NCI-H2029 treated with DMSO at 0.1 percent for 48 hours (cell line): ENCODE measurements at places on chromosomes 1 and 21.

- DNase-seq: no peak
Observed at GRCh38 chr1:16125088-16125470, 30.8 kb downstream of the EPHA2 start.

DNA sequence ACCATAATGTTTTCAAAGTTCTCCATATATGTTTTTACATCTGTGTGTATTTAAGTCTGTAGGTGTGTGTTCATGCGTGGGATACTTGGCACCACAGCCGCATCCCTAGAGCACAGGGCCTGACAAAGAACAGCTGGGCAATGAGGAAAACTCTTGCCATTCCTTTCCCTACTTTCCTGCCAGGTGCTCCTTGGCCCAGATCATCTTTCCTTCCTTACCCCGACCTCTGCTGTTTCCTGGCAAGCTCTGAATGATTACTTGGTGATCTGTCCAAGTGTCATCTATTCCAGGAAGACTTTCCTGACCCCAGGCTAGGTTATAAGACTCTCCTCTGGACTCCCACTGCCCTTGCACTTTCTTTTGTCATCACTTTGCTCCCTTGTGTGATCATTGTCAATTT, 123.6 kb downstream of the ELAVL4 start:
- no peak for DNase-seq

GRCh38 chr1:182430263-182431068, 19.5 kb upstream of the RGSL1 start:
- no peak for DNase-seq

DNA sequence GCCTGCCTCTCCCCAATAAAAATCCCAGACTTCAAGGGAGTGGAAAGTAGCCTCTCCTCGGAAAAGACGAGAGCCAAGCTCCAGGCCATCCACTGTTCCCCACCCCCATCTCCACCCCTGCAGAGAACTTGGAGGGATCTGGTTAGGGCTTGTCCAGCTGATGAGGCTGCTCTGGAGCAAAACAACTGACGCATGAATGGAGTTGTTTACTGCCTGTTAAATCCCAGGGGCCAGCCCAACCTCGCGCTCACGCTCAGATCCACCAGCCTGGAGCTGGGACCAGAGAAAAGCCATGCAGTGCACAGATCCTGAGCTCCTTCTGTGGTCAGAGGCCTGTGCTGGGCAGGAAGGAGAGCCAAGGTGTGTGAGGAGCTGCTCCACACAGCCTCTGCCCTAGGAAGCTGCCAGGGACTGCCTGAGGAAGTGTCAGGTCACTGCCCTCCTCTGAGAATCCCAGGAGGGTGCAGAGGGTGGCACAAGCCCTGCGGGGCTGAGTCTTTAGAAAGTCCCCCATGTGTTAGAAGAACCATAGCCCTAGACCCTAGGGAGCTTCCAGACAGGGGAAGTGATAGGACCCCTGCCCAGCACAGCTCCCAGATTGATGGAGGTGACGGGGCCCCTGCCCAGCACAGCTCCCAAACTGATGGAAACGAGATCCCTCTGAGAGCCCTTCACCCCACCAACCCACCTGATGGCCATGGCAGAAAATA, 109.0 kb upstream of the IPO9 start:
- no peak for DNase-seq

DNA sequence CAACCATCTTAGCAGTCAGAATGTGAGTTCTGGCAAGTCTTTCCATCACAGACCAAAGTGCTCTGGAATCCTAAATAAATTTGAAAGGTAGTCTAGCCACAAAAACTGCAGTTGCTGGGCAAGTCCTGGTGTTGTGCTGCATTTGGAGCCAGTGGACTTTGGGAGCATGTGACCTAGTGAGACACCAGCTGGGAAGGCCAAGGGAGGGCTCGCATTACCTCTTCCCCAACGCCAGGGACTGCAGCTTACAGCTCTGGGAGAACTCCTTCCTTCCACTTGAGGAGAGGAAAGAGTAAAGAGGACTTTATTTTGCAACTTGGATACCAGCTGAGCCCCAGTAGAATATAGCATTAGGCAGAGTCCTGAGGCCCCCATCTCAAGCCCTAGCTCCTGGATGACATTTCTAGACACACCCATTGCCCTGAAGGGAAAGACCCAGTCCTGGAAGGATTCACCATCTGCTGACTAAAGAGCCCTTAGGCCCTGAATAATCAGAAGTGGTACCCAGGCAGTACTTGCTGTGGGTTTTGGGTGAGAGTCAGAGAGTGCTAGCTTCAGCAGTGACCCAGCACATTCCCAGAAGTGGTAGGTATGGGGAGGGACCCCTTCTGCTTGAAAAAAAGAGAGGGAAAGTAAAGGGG, 190.7 kb downstream of the NUF2 start:
- no peak for DNase-seq

GRCh38 chr1:241475671-241476070, 43.9 kb downstream of the FH start:
- no peak for DNase-seq

GRCh38 chr1:159779403-159779851, 1.3 kb upstream of the DUSP23 start:
- DNase-seq: no peak

DNA sequence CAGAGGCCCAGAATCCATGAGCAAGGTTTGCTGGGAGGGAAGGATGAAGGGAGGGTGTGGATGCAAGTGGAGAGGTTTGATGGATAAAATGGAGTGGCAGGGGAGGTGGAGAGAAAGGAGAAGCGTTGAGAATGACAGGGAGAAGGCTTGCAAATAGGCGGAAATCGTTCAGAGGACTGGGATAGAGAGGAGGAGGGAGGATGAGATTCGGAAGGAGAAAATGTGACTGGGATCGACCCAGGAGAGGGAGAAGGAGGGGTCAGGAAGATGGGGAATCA, 376 bp downstream of the AVPR1B start:
- no peak for DNase-seq

DNA sequence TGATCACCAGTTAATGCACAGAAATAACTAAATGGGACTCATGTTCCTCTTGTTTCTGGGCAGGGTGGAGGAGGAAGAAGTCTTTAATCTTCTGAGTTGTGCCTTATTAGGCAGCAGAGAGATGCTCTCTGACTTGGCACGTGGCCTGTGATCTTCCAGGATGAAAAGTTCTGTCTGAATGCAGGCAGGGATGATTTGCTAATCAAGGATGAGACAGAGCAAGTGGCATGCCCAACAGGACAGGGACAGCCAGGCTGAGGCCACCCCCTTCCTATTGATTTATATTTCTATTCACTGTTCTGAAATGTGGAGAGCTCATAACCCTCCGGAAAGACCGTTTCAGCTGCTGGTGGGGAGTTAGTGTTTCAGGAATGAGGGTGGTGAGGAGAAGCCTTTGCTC, 477.8 kb upstream of the CAMK1G start:
- DNase-seq: no peak

DNA sequence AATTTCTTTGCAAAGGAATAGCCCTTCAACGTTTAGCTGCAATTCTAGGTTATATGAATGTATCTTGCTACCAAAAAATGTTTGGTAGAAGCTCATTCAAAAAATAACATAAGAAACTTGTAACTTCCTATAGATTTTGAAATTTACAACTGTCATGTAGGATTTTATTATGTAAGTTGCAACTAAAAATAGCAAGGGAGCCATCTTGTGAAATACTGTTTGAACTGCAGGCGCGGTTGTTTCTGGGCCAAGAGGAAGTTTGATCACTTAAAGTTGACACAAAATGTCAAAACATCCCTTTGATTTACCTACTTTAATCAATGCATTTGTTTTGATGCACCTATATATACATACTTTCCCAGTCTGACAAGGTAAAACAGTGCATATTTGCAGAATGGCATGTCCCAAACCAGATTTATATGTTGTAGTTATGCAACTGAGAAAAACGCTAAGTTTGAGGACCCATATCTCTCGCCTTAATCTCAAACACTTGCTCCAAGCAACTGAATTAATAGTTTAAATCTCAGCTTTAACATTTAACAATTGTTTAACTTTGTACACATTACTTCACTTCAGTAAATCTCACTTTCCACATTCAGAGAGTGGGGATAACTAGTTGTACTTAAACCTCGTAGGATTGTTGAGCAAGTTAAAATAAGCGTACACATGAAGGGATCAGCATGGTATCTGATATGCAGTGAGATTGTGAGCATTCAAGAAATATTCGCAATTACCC, 63.9 kb downstream of the KCNK2 start:
- DNase-seq: no peak

DNA sequence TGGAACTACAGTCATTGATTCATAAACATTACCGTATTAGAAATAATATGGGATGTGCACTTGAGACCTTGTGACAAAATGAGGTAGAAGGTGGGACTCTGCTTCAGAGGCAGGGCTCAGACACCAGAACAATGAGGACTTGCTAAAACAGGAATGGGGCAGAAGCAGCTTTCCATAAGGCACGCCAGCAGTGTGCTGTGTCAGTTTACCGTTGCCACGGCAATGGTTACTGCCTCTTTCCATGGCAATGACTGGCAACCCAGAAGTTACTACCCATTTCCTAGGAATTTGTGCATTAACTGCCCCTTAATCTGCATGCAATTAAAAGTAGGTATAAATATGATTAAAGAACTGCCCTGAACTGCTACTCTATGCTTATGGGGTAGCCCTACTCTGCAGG, 169.0 kb downstream of the CHRM3 start:
- DNase-seq: no peak

- no peak for DNase-seq
Observed at GRCh38 chr1:93029317-93029716, 49.8 kb upstream of the MTF2 start.

DNA sequence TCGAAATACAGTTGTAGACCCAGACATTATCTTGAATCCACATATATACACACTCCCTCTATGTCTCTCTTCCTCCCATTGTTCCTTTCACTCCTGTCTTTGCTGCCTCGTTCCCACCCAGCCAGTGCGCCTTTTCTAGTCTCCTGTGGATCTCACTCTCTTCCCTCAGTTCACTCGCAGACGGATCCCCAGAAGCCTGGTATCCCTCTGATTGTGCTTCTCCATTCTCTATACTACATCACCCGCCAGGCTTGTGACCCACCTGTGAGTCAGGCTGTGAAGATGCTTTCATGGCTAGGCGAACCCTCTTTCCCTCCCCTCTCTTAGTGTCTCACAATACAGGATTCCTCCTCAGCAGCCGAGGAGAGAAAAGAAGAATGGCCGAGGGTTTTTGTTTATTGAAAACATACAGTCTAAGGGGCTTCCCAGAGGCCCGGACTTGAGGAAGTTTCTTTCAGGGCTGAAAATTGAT, 1.5 kb downstream of the HCN3 start:
- DNase-seq: no peak

- DNase-seq: peak; percentile 4
Observed at GRCh38 chr1:165717918-165718515, 19.7 kb upstream of the ALDH9A1 start.

DNA sequence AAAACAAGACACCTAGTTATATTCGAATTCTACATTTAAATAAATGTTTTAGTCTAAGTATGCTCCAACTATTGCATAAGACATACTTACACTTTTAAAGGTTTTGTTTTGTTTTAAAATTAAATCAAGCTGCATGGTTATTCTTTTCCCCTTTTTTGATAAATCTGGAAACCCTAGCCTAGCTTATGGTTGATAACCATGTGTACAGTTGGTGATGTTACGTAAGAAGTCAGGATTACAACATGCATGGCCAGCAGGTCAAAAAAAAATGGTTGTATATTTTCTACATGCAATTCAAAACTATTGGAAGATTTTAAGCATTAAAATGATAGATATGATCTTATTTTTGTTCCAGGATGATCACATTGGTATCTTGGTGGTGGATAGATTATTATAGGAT, 1600.6 kb downstream of the PLA2G4A start:
- DNase-seq: no peak

DNA sequence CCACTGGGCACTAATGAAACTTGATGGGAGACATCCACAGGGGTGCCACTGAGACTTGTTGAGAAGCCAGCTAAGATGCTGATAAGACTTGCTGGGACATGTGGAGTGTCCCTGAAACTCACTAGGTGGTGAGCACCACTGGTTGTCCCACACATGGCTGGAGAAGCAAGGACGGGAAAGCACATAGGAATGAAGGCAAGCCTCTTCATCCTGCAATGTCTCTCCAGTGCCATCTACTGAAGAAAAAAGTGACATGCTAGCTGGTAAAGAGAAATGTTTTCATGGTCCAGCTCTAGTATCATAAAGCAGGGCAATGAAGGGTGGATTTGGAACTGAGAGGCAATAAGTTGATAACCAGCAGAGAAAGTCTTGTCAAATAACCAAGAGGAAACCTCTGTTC, 283.0 kb downstream of the PAPPA2 start:
- no peak for DNase-seq
